ENCODE measurements at places on chromosomes 6 and 20.

DNA sequence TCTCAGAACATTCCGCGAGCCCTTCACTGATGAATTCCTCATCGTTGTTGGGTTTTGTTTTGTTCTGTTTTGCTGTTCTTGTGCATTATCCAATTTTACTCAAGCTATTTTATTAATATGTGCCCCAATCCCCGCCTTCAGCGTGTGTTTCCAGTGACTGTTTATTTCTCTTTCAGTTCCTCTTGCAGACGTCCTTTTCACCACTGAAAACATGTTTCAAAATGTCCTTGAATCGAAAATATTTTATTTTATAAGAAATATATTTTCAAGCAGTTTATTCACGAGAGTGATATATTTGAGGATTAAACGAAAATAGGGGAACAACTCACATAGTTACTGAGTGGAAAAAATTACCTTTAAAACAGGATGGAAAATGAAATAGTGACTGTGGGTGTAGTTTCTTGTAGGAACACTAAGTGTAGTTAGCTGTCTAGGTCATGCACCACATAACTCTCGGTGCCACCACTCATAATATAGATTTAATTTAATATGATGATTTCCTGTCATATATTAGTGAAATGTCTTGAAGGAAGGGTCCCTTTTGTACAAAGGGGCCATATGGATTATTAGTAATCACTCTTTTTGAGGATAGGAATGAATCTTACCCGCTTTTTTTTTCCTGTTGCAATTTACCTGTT is 45.3 kb upstream of the HDDC2 start:
- no peak for DNase-seq

DNA sequence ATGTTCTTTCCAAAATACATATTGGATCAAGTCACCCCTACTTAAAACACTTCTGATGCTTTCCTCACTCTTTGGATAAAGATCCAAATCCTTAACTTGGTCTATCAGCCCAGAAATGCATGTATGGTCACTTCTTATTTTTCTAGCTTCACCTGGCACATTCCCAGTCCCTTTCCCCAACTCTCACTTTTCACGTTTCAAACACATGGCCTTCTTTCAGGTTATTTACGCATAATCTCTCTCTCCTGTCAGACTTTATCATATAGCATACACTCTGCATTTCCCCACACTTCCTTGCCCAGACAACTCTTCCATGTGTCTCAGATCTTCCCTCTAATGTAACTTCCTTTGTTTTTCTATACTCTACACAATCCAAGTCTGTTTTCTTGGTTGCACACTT is 12.8 kb downstream of the PHIP start:
- no peak for DNase-seq

DNA sequence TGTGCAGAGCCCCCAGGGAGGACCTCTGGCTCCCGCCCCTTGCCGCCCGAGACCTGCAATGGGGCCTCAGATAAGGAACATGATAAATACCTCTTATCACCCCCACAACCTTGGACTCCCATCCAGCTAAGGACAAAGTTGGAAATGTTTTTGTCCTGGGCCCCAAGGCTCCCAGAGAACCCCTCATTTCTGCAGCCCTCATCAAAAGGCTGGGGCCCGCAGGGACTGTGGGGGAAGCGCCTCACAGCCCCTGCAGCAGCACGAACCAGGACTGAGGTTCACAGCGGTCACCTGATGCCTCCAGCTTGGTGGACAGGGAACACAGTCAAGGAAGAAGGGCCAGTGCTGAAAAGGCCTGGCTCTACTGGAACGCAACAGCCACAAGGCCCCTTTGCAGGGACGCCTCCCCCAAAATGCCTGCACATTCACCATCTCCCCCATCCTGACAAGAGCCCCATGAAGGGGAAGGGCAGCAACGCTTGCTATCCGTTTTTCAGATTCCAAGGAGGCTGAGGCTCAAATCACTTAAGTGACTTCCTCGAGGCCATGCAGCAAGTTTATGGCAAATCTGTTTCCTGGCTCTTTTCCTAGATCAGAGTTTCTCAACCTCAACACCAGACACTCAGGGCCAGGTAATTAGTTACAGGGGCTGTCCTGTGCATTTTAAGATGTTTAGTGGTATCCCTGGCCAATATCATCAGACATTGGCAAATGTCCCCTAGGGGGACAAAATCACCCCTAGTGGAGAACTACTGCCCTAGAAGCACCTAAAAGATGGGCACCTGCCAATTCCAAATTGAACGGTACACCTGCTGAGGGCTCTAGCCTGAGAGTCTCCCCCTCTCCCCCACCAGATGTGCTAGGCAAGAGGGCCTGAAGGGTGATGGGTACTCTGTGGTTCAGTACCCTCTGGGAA is 10.6 kb downstream of the TFEB start:
- DNase-seq, result no peak

DNA sequence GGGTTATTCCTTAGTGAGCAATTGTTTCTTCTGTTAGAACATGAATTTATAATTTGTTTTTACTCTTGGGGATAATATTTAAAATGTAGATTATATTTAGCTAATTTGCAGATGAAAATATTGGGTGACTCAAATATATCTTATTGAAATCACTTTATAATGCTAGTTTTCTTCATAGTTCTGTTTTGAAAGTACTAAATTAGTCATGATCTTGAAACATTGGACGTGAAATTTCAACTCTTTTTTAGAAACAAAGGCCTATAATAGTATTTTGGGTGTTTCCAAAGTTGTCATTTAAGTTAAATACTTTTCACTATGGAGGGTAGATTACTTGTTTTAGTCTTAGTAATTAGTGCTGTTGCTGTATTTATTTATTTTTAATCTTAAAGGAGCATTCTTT is 250.9 kb downstream of the UTRN start:
- DNase-seq, result no peak
